Activated CD8-positive, alpha-beta T cell treated with anti-CD3 and anti-CD28 coated beads, Interleukin-2, amount 10 ng/mL, durations not matched to agents 7 days and 5 days (primary cell): ENCODE measurements at places on chromosomes 6 and 20. TPM values are rescaled to one million over a fixed set of nuclear protein-coding genes. Genes with fewer than 3 reads are reported as not detected.

The ESR1 gene
- total RNA-seq, result 0.71 TPM

The RSPH4A gene
- 0.18 TPM for total RNA-seq

The CRYBG1 gene
- 36.8 TPM for total RNA-seq

The MMP24 gene
- not detected for total RNA-seq

The EDN3 gene
- not detected for total RNA-seq

The CLIC5 gene
- 2.2 TPM for total RNA-seq

The MROH8 gene
- total RNA-seq, result 2.8 TPM

The CD24 gene
- not detected for total RNA-seq

DNA sequence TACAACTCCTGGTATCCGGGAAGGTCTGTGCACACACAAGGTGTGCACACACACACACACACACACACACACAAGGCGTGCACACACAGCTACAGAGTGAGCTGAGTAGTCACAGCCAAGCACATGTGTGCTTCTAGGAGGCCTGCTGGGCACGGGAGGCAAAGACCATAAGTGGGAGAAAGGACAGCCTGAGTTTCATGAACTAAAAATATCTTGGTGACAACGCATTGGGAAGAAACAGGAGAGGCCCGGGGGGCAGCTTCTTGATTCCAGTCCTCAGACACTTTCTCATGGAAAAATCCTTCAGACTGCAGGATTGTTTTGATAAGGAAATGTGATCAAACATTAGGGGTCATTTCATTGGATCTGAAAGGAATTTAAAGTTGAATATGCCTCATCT lies 2.6 kb downstream of the TRAF3IP2 start:
- no peaks in the 10 kb centered on the region for H3K27me3 ChIP-seq
- no peak overlapping the region for H3K4me3 ChIP-seq
- H3K27ac ChIP-seq, result no peak overlapping the region
- no peak for DNase-seq
- peaks cover 8% of the 10 kb centered on the region for H3K36me3 ChIP-seq

DNA sequence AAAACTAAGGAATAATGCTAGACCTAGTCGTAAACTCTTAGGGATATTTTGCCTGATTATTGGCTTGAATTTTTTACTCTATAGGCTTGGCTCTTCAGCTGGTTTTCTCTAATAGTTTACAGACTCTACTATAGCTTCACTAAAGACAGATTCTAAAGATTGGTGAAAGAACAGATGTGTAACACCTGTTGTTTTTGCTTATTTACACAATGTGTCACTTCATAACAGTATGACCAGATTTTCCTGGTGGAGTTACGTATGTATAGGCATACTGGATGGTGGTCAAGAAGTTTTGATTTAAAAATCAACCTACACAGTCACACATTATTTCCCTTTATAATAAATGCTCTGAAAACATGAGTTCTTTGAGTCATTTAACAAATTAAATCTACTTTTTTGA lies 4.8 kb downstream of the COL19A1 start:
- peaks cover 14% of the 10 kb centered on the region for H3K4me1 ChIP-seq
- H3K27me3 ChIP-seq, result peaks cover 36% of the 10 kb centered on the region
- H3K4me3 ChIP-seq, result no peak overlapping the region
- H3K27ac ChIP-seq, result no peak overlapping the region
- no peak for DNase-seq

DNA sequence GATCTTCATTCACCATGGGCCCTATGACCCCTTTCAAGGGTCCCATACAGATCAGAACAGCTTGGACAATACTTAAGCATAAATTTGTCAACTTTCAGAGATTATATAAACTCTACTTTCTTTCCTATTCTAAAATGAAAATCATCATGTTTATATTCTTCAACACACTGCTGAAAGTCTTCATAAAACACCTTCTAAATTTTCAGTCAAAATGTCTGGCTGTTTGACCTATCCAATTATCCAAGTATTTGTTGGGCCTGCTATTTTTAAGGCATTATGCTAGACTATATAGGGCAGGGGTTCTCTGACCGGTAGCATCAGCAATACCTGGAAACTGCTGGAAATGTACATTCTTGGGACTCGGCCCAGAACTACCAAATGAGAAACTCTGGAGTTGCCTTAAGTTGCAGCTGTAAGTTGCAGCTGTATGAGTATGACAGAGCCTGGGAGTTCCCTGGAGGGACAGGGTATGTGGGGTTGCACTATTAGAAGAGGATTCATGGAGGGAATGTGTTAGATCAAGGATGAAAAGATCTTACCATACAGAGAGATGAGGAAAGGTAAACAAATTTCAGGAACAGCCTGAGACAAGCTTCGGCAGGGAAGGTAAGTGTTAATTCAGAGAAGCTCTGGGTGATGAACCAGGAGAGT lies 293.0 kb downstream of the ADGB start:
- no peak overlapping the region for H3K4me3 ChIP-seq
- peaks cover 3% of the 10 kb centered on the region for H3K27me3 ChIP-seq
- no peaks in the 10 kb centered on the region for H3K36me3 ChIP-seq

- H3K4me1 ChIP-seq, result peaks cover 6% of the 10 kb centered on the region
- H3K27ac ChIP-seq, result no peak overlapping the region
- H3K27me3 ChIP-seq, result peaks cover 3% of the 10 kb centered on the region
These were observed 257.4 kb downstream of the PLCB1 start for GRCh38 chr20:8389381-8390036.

DNA sequence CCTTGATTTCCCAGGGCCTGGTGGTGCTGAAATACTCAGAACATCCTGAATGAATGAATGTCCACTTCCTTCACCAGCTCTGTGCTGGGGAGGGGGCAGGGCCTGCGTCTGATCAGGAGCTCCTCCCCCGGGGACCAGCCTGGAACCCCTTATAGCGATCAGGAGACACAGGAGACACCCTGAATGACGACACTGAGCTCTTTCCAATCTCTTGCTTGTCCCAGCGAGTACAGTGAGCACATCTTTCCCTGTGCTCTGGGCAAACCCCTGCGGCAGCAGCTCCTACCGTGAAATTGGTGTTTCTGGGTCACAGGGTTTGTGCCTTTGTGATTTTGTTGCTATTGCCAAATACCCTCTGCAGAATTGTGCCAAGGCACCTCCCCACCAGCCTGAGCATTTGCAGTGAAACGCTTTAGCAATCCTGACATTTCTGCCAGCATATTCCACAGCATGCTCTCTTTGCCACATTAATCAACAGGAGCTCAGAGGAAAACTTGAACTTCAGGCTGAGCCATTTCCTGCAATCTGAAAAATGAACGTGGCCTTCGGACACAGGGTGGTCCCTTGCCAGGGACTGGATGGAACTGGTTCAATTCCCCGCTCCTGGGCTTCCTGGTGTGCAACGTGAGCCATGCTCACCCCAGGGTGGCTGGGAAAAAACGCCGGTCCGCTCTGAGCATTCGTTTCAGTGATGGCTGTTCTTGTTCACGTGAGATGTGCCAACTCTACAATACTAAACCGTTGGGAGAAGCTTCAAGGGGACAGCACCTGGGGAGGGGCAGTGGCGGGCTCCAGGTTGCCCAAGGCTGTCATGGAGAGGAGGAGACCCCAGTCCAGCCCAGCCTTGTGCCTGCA lies 23.1 kb upstream of the MRGBP start:
- no peak overlapping the region for H3K4me3 ChIP-seq
- H3K4me1 ChIP-seq, result peaks cover 38% of the 10 kb centered on the region

- no peak overlapping the region for H3K4me3 ChIP-seq
- H3K36me3 ChIP-seq, result no peaks in the 10 kb centered on the region
- no peaks in the 10 kb centered on the region for H3K4me1 ChIP-seq
- DNase-seq, result no peak
- H3K27me3 ChIP-seq, result no peaks in the 10 kb centered on the region
These were observed 50.0 kb upstream of the SCGN start for GRCh38 chr6:25601800-25602673.

- no peak overlapping the region for H3K27ac ChIP-seq
- no peaks in the 10 kb centered on the region for H3K4me1 ChIP-seq
- H3K27me3 ChIP-seq, result peaks cover 3% of the 10 kb centered on the region
- H3K4me3 ChIP-seq, result no peak overlapping the region
- no peaks in the 10 kb centered on the region for H3K36me3 ChIP-seq
These were observed 138.5 kb upstream of the PHACTR1 start for GRCh38 chr6:12578097-12578496.

DNA sequence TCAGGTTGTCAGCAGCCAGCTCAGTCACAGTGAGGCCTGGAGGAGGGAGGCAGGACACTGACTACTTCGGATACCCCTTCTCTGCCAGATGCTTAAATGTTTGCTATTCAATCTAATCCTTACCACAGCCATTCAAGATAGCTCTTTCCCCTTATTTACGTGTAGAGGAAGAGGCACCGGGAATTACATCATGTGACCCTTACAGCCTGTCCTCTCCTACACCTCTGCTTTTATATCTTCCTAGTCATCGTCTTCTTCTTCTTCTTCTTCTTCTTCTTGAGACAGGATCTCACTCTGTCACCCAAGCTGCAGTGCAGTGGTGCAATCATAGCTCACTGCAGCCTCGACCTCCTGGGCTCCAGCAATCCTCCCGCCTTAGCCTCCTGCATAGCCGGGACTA lies 148.1 kb upstream of the NEDD9 start:
- H3K36me3 ChIP-seq, result peaks cover 49% of the 10 kb centered on the region
- no peak for DNase-seq
- H3K4me1 ChIP-seq, result peaks cover 53% of the 10 kb centered on the region
- peak overlapping the region; percentile 91 for H3K4me3 ChIP-seq

GRCh38 chr6:47209632-47210031 lies 100.1 kb downstream of the TNFRSF21 start:
- H3K4me1 ChIP-seq, result peaks cover 3% of the 10 kb centered on the region
- no peak overlapping the region for H3K4me3 ChIP-seq
- no peaks in the 10 kb centered on the region for H3K36me3 ChIP-seq
- no peak overlapping the region for H3K27ac ChIP-seq
- peaks cover 4% of the 10 kb centered on the region for H3K27me3 ChIP-seq

DNA sequence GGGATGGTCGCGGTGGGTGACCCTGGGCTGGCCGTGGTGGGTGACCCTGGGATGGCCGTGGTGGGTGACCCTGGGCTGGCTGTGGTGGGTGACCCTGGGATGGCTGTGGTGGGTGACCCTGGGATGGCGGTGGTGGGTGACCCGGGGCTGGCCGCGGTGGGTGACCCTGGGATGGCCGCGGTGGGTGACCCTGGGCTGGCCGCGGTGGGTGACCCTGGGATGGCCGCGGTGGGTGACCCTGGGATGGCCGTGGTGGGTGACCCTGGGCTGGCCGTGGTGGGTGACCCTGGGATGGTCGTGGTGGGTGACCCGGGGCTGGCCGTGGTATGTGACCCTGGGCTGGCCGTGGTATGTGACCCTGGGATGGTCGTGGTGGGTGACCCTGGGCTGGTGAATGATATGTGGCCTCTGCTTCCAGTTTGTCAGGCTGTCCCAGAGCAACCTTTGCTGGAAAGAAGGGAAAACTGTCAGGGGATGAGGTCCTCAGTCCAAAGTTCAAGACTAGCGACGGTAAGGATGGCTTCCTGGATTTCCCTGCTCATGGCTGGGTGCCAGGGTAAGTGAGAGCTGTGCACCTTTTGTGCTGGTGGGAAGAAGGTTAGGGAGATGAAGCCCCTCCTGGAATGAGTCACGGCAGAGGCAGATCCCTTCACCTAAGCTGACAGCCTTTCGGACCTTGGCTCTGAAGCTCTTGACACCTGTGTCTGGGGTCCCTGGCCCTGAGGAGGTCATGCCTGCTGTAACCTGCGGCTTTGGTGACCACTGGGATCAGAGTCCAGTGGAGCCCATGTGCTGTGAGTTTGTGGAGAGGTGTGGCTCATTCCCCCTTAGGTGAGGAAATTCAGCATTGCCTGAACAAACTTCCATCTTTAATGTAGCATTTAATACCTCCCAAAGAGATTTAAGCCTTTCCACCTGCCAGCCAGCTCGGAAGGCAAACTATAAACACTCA lies 19.1 kb upstream of the PCMTD2 start:
- peaks cover 6% of the 10 kb centered on the region for H3K4me1 ChIP-seq
- no peak overlapping the region for H3K27ac ChIP-seq
- no peak overlapping the region for H3K4me3 ChIP-seq
- H3K36me3 ChIP-seq, result no peaks in the 10 kb centered on the region
- H3K27me3 ChIP-seq, result no peaks in the 10 kb centered on the region

GRCh38 chr6:18118330-18118729 lies 4.1 kb downstream of the NHLRC1 start:
- H3K36me3 ChIP-seq, result no peaks in the 10 kb centered on the region
- no peak for DNase-seq
- H3K4me1 ChIP-seq, result peaks cover 26% of the 10 kb centered on the region
- H3K4me3 ChIP-seq, result no peak overlapping the region
- peaks cover 51% of the 10 kb centered on the region for H3K27me3 ChIP-seq
- H3K27ac ChIP-seq, result no peak overlapping the region

DNA sequence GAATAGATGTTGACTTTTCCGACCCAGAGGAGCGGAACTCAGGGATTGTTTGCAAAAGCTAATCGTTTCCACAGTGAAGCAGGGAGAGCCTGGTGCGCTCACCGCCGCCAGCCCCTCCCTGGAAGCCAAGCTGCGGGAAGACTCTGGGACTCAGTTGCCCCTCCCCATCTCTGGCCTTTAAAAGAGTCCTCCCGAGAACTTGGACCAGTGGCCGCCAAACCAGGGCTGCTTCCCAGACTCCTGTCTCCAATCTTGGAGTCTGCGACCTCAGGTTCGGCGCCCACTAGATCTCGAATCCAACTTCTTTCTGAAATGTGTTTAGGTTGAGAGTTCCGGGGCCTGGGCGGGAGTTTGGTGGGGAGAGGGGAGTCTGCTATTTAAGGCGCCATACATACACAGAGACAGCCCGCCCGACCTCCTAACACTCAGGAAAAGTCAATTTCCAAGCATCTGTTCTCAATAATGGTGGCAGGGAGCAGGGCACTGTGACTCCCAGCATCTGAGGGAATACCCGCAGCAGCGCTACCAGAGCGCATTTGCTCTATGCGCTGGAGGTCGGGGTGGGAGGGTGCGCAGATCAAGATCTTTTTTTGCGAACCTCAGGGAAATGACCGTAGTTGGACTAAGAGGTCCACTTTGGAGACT lies 800 bp upstream of the GRIK2 start:
- H3K36me3 ChIP-seq, result peaks cover 3% of the 10 kb centered on the region
- peaks cover 5% of the 10 kb centered on the region for H3K4me1 ChIP-seq
- no peak overlapping the region for H3K27ac ChIP-seq

DNA sequence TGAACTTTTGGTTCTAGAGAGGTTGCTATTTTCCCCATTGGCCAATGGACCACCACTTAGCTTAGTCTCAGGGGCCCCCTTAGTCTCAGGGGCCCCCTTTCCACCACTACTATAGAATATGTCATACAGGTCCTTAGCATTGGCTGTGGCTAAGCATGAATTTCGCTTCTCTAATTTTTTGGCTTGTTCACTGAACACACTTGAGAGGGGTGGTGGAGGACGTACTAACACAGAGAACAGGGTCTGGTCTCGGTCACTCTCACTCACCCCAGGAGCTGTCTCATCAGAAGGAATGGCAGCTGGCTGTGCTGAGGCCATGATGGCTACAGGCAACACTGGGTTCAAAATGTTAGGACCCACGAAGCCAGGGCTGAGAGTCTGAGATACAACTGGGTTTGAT lies 30.3 kb downstream of the ZNF318 start:
- no peaks in the 10 kb centered on the region for H3K27me3 ChIP-seq
- no peak overlapping the region for H3K4me3 ChIP-seq
- H3K4me1 ChIP-seq, result peaks cover 4% of the 10 kb centered on the region
- peaks cover 17% of the 10 kb centered on the region for H3K36me3 ChIP-seq
- DNase-seq, result no peak
